ENCODE measurements at places on chromosomes 13 and 19. TPM values are rescaled to one million over a fixed set of nuclear protein-coding genes. Genes with fewer than 3 reads are reported as not detected.
A peak's percentile ranks its signal among the peaks of the same experiment; 100 is the strongest.

The SIPA1L3 gene
- total RNA-seq, result 253 TPM

- H3K27me3 ChIP-seq, result no peaks in the 10 kb centered on the region
- H3K4me1 ChIP-seq, result peaks cover 39% of the 10 kb centered on the region
- peak overlapping the region; percentile 87 for H3K27ac ChIP-seq
- H3K36me3 ChIP-seq, result no peaks in the 10 kb centered on the region
- no peak for DNase-seq
Measured at GRCh38 chr13:26978081-26978860, 193.3 kb downstream of the USP12 start.

DNA sequence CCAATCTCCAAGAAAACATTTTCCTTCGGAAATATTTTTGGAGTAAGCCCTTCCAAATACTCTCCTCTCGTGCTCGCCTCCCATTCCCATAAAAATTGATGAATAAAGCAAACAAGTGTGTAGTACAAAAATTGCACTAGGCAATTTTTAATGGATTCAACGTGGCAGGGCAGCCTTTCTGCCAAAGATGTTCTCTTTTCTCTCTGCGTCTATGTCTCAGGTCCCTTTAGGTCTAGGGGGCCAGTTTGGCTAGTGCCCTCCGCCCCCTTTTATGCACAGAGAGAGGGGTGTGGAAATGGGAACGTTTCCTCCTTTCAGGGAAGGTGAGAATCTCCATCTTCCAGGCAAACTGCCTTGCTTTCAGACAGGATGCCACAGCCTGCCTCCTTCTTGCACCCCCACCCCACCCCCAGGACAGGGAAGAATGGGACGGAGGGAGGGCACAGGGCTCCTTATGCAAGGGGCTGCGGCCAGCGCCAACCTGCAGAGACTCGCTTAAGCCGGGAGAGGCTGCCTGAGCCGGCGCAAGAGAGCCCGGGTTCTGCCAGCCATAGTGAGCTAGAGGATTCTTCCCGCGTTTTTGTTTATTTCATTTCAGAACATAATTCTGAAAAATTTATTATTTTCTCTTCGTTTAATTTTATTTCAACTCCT, 2.7 kb upstream of the ZIC2 start:
- H3K36me3 ChIP-seq, result no peaks in the 10 kb centered on the region
- peaks cover 33% of the 10 kb centered on the region for H3K4me1 ChIP-seq
- H3K27ac ChIP-seq, result no peak overlapping the region
- H3K27me3 ChIP-seq, result peaks cover 100% of the 10 kb centered on the region

DNA sequence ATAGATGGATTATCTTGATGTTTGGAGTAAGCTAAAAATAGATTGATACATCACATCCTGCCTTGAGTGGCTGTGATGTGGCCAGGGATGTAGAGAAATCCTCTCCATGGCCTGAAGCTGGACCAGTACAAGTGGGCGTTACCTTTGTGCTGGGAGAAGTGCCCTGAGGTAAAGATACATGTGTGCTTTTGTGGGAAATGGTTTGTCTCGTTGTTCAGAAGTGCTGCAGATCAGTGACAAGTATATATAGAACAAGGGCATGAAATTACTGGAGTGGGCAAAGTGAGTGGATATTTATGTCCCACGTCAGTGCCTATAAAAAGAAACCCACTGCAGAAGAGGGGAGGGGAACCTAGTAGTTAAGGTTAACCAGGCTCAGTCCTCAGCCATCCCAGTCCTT, 12.2 kb upstream of the ZNF304 start:
- no peak for DNase-seq
- H3K27ac ChIP-seq, result peak overlapping the region; percentile 39
- H3K4me3 ChIP-seq, result no peak overlapping the region
- no peaks in the 10 kb centered on the region for H3K36me3 ChIP-seq
- no peaks in the 10 kb centered on the region for H3K27me3 ChIP-seq

DNA sequence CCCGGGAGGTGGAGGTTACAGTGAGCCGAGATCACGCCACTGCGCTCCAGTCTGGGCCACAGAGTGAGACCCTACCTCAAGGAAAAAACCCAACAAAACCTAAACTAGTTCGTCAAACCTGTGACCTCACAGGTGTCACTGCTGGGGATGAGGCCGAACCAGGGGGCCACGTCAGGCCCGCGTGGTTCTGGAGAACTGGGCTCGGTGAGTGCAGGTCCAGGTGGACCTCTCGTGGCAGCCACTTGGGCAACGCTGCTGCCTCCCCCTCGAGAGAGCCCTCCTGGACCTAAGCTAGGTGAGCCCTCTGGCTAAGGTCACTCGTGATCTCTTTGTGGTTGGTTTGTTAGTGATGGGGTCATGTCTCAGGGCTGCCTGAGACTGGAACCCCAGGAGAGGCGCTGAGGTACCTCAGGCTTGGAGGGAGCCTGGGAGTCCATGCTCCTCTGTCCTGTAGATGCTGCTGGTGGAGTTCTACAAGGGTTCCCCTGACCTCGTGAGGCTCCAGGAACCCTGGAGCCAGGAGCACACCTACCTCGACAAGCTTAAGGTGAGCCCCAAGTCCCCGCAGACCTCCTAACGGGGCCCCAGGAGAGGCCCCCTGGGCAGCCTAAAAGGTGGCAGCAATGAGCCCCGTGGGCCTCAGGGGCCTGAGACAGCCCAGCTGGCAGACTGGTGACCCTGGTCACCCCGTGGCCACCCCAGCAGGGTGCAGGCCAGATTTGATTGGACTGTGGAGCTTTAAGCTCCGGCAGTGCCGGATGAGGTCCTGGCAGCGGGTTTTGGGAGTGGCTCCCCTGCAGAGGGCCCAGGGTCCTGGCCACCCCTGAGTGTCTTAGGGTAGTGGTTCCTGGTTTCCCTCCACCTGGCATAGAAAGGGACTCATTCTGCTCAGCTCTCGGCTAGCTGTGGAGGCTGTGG, 15.6 kb downstream of the MPND start:
- no peak for DNase-seq
- H3K4me1 ChIP-seq, result no peaks in the 10 kb centered on the region
- H3K27ac ChIP-seq, result no peak overlapping the region
- no peak overlapping the region for H3K4me3 ChIP-seq

GRCh38 chr13:75492389-75492788, 10.4 kb upstream of the TBC1D4 start:
- no peaks in the 10 kb centered on the region for H3K4me1 ChIP-seq
- peaks cover under 1% of the 10 kb centered on the region for H3K27me3 ChIP-seq
- H3K27ac ChIP-seq, result no peak overlapping the region
- no peak overlapping the region for H3K4me3 ChIP-seq
- no peak for DNase-seq
- H3K36me3 ChIP-seq, result no peaks in the 10 kb centered on the region

The KLK13 gene
- not detected for total RNA-seq

- peak overlapping the region; percentile 2 for H3K27ac ChIP-seq
- no peak overlapping the region for H3K4me3 ChIP-seq
- no peaks in the 10 kb centered on the region for H3K36me3 ChIP-seq
- H3K4me1 ChIP-seq, result peaks cover 7% of the 10 kb centered on the region
- no peaks in the 10 kb centered on the region for H3K27me3 ChIP-seq
Measured at GRCh38 chr13:111209613-111210012, 94.5 kb downstream of the ARHGEF7 start.

The CEACAM16 gene
- total RNA-seq, result not detected

The PCP2 gene
- 14.2 TPM for total RNA-seq

DNA sequence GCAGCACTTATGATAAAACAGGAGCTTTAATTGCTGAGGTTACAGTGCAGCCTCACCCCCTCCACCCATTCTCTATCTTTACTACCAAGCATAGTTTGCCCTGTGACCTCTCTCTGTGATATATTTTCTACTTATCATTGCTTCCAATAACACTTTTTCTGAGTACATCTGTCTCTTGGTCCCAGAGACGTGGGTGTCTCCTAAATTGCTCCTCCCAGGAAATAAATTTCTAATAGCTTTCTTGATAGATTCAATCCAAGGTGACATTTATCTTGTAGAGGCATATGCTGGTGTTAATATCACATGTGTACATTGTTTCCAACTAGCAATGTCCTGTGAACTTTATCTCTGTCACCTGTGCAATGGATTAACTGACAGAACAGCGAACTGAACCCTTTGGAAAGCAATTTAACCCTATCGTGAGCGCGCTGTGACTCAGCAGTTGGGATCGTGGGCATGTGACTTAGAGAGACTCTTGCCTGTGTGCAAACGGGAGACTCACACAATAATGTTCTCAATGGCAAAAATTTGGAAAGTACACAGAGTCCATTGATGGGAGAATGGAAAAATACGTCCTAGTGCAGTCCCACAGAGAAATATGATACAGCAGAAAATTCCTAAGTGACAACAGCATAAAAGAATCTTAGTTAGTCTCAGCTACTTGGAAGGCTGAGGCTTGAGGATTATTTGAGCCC, 7.0 kb upstream of the MAP2K2 start:
- H3K4me1 ChIP-seq, result peaks cover 25% of the 10 kb centered on the region
- no peaks in the 10 kb centered on the region for H3K36me3 ChIP-seq
- peak; percentile 39 for DNase-seq
- peak overlapping the region; percentile 84 for H3K27ac ChIP-seq
- H3K27me3 ChIP-seq, result no peaks in the 10 kb centered on the region

DNA sequence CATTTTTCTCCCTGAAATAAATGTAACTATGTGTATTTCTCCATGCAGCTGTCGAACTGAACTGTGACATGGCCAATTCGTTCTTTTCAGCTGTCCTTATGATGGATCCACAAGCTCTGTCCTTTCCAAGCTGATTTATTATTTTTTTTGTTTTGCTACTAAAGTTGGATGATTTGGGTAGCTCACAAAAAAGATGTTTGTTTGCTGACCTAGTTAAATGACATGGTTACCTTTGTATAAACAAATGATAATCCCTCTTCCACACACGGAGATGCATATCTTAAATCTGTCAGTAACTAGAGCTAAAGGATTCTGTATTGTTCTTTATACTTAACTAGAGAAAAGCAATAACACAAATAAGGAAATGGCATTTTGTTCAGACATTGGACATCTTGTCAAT, 884.3 kb upstream of the PCDH20 start:
- H3K27ac ChIP-seq, result no peak overlapping the region
- DNase-seq, result no peak
- H3K27me3 ChIP-seq, result no peaks in the 10 kb centered on the region
- H3K4me1 ChIP-seq, result no peaks in the 10 kb centered on the region

DNA sequence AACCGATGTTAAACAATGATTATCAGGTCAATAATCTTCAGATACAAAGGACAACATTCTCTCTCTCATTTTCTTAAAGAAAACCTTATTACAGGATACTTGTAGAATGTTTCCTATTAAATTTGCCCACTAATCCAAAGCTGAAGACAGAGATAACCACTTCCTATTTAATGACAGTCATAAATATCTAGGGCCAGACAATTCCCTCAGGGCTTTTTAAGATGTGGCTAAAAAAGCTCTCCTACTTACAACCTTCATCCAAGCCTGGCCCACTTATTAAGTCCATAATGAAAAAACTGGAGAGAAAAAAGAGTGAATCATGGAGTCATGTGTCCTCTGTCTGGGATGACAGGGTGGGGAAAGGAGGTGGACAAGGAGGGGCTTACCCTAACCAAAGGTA, 235.9 kb downstream of the KLF12 start:
- no peaks in the 10 kb centered on the region for H3K4me1 ChIP-seq
- H3K27ac ChIP-seq, result no peak overlapping the region
- no peak for DNase-seq
- H3K4me3 ChIP-seq, result no peak overlapping the region
- no peaks in the 10 kb centered on the region for H3K36me3 ChIP-seq

DNA sequence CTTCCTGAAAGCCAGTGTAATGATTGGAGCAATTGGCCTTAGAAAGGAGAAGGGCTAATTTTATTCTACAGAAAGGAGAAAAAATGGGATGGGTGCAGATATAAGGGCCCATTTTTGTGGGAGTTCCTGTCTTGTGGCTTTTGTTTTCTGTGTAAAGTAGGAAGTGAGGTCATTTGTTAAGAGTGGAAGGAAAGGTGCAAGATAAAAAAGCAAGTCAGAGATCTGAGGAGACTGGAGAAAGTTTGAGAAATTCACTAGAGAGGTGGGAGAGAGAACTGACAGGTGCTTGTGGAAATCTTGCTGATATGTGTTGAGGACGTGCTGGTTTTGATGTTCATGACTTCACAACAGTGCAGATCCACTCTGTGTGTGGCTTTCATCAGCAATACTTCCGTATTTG, 349.4 kb downstream of the DLEU7 start:
- H3K4me1 ChIP-seq, result no peaks in the 10 kb centered on the region
- DNase-seq, result no peak
- H3K36me3 ChIP-seq, result no peaks in the 10 kb centered on the region

The KCTD12 gene
- total RNA-seq, result 28.3 TPM

The SIGLEC10 gene
- total RNA-seq, result not detected

DNA sequence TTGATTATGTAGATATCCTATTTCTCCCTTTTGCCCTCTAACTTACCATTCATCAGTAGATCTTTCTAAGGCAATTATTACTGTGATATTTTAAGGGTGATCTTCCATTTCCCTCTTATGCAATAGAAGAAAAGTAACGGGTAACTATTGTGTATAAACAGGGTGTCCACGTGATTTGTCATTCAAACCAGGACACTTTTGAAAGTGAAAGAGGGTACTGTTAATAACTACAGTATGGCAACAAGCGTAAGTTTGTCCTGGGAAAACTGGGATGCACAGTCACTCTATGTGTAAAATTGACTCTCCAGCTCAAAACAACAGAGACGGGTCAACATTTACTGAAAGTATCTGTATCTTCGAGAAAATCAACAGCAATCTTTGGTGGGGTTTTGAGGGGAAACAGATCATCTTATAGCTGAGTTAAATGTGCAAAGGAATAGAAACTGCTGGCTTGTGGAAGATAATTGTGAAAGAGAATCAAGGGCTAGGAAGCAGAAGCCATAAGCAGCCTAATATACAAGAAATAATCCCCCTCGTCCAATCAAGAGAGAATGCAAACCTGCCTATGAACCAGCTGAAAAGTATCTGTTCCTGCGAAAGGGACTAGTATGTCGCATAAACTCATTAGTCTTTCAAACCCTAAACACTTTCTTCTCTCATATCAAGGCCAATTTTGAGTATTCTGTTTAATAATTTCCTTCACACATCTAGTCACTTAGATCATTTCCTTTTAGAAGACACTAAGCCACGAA, 126.7 kb downstream of the FOXO1 start:
- no peak for DNase-seq
- H3K27me3 ChIP-seq, result no peaks in the 10 kb centered on the region
- H3K4me1 ChIP-seq, result peaks cover 2% of the 10 kb centered on the region
- H3K27ac ChIP-seq, result peak overlapping the region; percentile 2

- H3K4me1 ChIP-seq, result peaks cover 4% of the 10 kb centered on the region
- H3K4me3 ChIP-seq, result no peak overlapping the region
- H3K27ac ChIP-seq, result no peak overlapping the region
Measured at GRCh38 chr13:21483748-21484147, 24.6 kb upstream of the ZDHHC20 start.
